ENCODE measurements at places on chromosomes 2 and 18. TPM values are rescaled to one million over a fixed set of nuclear protein-coding genes. Genes with fewer than 3 reads are reported as not detected.

DNA sequence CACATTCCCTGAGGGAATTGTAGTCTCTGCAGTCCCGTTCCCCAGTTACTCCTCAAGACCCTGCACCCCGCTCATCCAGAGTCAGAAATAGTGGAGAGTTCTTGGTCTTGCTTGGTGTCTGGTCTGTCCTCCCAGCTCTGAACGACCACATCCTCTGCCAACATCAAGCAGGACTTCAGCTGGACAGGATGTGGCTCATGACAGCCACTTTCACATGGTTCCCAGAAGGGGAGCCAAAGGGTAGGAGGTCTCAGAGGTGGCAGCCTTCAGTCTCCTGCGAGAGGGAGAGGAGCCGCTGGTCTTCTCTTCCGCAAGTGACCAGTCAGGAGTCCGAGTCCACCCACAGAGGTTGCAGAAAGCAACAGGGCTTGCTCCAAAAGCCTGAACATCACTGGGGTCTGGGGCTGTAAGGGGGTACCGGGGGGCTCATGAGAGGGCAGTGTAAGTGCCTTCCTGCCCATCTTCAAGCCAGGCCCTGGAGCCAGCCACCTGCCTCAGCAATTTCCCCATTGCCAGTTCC is 29.8 kb downstream of the B3GNT7 start:
- H3K36me3 ChIP-seq, result no peaks in the 10 kb centered on the region
- H3K27me3 ChIP-seq, result no peaks in the 10 kb centered on the region
- no peak for DNase-seq
- no peaks in the 10 kb centered on the region for H3K4me1 ChIP-seq
- H3K27ac ChIP-seq, result no peak overlapping the region

- no peak overlapping the region for H3K27ac ChIP-seq
- no peak overlapping the region for H3K4me3 ChIP-seq
- DNase-seq, result no peak
Measured at GRCh38 chr2:41482659-41483058, 565.2 kb upstream of the PKDCC start.

C2orf78 gene
- not detected for total RNA-seq

DLGAP1 gene
- total RNA-seq, result 0.50 TPM

DNA sequence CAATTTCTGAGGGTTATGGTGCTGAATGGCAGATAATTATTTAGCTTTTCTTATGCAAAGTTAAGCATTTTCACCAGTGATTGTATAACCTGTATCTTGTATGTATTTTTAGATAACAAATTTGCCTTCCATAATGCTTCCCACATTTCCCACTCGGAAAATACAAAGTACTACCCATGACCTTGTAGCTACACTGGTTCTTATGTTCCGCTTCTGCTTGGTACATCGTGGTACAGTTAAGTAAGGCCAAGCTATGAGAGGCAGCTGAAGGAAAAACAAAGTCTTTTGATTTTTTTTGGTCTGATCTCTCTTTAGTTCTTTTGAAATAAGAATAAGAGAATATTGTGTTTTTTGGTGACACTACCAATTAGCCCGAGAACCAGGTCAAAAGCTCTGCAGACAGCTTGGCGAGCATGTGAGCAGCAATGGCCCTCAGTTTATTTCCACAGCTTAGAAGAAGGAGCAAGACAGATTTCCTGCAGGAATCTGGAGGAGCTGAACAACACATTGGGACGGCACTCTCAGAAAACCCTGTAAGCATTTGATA is 26.8 kb downstream of the SH3YL1 start:
- no peaks in the 10 kb centered on the region for H3K36me3 ChIP-seq
- no peak for DNase-seq
- no peak overlapping the region for H3K4me3 ChIP-seq

GRCh38 chr2:222656526-222657446 is 894 bp upstream of the FARSB start:
- no peaks in the 10 kb centered on the region for H3K4me1 ChIP-seq
- DNase-seq, result no peak
- no peaks in the 10 kb centered on the region for H3K27me3 ChIP-seq
- peak overlapping the region; percentile 83 for H3K27ac ChIP-seq
- H3K4me3 ChIP-seq, result peak overlapping the region; percentile 94
- no peaks in the 10 kb centered on the region for H3K36me3 ChIP-seq

Data from colonic mucosa (tissue), 4 donors.